ENCODE measurements at places on chromosomes 6 and 20.

DNA sequence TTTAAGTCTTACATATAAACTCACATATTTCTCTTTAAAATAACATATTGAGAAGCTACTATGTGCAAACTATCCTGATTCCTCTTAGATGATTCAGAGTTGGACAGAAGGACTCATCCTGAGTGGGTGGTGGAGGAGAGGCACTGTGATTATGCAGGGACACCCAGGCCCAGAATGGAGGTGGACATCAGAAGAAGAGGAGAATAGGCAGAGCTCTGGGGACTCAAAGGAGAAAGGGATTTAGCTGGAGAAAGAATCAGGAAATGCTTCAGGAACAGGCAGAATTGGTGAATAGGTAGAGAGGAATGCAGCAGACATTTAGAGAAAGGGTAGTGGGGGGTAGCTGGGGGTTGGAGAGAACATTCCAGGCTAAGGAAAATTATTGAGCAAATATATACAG lies 17.4 kb downstream of the RCAN2 start:
- no peak for DNase-seq

DNA sequence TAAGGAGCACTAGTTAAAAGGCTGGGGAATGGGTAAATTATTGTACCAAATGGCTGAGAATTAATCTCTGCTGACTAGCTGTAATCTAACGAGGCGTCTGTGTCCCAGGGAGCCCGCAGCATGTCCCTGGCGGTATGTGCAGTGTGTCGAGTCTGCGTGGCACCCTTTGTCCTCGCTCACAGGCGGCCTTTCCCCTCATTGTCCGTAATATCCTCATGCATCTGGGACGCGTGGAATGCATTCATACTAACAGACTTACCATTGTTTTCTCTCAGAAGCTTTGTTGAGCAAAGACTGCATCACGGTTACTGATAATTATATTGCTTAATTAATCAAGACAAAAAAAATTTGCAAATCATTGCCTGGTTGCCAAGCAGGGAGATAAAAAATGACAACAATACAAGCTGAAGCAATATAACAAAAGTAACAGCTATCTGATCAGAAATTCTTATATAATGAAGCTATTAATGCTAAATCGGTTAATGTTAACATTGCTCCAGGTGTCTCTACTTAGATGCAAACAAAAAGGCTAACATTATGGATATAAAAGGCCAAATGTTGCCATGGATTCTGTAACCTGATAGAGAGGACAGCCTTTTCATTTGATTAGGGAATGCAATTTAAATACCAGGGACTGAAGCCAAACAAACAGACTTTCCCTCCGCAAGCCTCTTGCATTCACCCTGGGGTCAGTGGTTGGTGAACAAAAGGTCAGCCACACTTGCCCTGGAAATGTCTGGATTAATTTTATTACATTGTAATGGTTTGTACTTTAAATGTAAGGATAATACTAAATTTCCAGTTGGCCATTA lies 124.8 kb downstream of the INSM1 start:
- DNase-seq: no peak

DNA sequence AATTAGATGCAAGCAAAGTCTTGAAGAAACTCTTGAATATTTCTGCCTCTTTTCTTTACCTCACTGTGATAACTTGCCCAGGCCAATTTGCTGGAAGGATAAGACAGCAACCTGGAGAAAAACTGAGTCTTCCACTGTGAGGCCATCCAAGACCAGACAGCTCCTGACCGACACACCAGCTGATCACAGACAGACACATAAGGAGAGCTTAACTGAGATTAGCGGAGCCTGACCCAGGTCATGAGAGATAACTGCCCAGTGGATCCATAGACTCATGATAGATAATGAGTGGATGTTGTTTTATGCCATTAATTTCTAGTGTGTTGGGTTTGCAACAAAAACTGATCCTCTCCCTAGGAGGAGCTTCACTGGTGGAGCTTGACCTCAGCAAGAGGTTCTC lies 64.4 kb upstream of the NOX3 start:
- no peak for DNase-seq

DNA sequence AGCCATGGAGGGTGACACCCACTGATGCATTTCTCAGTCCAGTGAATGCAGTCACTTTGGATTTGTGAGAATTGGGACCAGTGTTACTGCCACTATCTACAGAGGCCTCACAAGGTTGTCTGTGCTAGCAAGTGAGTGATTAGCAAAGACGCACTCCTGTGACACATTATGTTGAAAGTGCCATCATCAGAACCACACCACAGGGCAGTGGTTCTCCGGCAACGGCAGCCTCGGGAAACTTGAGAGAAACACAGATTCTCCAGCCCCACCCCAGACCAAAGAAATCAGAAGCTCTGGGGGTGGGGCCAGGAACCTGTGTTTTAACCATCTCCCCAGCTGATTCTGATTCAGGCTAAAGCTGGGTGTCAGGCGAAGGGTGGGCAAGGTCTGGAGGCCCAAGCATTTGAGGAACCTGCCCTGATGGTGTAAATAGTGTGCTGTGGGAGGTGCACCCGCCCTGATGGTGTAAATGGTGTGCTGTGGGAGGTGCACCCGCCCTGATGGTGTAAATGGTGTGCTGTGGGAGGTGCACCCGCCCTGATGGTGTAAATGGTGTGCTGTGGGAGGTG lies 39.9 kb downstream of the TMEM242 start:
- no peak for DNase-seq

DNA sequence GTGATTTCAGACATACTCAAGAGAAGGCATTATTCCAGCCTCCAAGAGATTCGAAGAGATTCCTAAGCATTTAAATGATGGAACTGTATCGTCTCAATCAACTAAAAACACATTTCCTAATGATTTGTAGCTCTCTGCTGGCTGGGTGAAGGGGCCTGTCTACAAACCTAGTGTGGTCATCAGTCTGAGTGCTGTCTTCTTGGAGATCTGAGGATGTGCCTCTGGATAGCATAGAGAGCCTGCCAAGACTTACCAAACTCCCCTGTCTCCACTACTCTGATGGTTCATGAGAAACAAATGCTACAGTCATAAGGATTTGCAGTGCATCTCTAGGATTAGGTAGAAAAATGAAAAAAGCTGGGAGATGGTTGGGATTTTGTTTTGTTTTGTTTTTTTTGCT lies 176.9 kb upstream of the CITED2 start:
- DNase-seq: no peak

DNA sequence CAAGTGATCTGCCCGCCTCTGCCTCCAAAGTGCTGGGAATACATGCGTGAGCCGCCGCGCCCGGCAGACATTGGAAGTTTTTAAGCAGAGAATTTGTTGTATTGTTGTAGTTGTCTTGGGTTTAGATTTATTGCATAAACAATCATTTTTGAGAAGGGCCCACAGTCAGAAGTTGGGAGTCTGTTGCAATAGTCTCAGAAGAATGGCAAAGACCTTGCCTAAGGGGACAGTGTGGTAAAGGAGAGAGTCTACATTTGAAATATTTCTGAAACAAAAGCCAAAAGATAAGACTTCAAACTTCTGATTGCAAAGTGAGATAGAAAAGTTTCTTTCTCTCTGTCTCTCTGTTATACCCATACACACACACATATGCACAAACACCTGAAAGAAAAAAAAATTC lies 22.5 kb downstream of the HFE start:
- no peak for DNase-seq

- no peak for DNase-seq
These were observed 706.5 kb upstream of the MAN1A1 start for GRCh38 chr6:120056085-120056484.

GRCh38 chr6:134630508-134631121 lies 312.7 kb upstream of the SGK1 start:
- no peak for DNase-seq

Measured in H54 (cell line).